ENCODE measurements at places on chromosomes 4 and X. TPM values are rescaled to one million over a fixed set of nuclear protein-coding genes. Genes with fewer than 3 reads are reported as not detected.

The PHOX2B gene
- total RNA-seq, result not detected

The DCAF12L2 gene
- not detected for total RNA-seq

- no peaks in the 10 kb centered on the region for H3K36me3 ChIP-seq
- H3K27ac ChIP-seq, result no peak overlapping the region
- H3K27me3 ChIP-seq, result no peaks in the 10 kb centered on the region
- DNase-seq, result no peak
Measured at GRCh38 chr4:172489861-172490260, 676.7 kb downstream of the GALNTL6 start.

- H3K36me3 ChIP-seq, result no peaks in the 10 kb centered on the region
Measured at GRCh38 chr4:40196724-40197281, at the start of gene RHOH. Gene RHOH (plus strand): TSS chr4:40197031. CDS start chr4:40243387, 46,356 bp downstream.

- H3K36me3 ChIP-seq, result no peaks in the 10 kb centered on the region
- no peaks in the 10 kb centered on the region for H3K4me1 ChIP-seq
- no peak overlapping the region for H3K4me3 ChIP-seq
- H3K27me3 ChIP-seq, result no peaks in the 10 kb centered on the region
- H3K27ac ChIP-seq, result no peak overlapping the region
Measured at GRCh38 chr4:138555584-138555983, 313.4 kb upstream of the SLC7A11 start.

DNA sequence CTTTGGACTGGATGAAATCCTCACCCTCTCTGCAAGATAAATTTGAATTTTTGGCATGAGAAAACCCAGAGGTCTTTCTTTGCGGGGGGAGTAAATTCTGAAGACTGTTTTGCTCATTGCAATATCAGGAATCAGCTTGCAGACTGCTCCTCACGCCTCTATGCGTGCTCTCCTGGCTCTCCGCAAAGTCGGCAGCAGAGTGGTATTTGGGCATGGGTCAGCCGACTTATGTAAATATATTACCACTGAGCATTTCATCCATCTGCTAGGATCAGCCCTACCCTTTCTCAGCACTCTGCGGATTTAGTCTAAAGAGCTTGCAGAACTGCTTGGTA lies 288.0 kb downstream of the ASMT start:
- DNase-seq, result no peak
- no peak overlapping the region for H3K27ac ChIP-seq
- no peaks in the 10 kb centered on the region for H3K27me3 ChIP-seq
- H3K36me3 ChIP-seq, result no peaks in the 10 kb centered on the region
- H3K4me3 ChIP-seq, result no peak overlapping the region

DNA sequence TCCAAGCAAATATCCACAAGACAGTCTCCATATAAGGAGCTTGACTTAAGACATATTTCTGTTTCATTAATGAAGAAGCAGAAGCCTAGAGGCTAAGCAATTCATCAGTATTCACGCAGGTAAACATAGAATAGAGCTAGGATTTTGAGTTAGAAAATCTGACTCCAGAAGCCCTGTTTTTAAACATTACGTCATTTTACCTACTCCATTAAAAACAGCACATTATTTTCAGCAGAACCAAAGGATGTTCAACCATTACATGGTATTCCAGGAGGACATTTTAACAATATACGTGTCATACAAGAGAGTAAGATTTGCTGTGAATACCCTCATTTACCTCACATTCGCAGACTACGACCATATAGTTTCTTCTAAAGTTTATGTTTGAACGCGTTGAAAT lies 403.3 kb upstream of the TRAM1L1 start:
- no peak overlapping the region for H3K4me3 ChIP-seq
- H3K27ac ChIP-seq, result no peak overlapping the region
- H3K4me1 ChIP-seq, result no peaks in the 10 kb centered on the region
- H3K36me3 ChIP-seq, result no peaks in the 10 kb centered on the region

GRCh38 chrX:12363216-12363615 lies 224.9 kb downstream of the FRMPD4 start:
- H3K4me1 ChIP-seq, result no peaks in the 10 kb centered on the region
- no peak overlapping the region for H3K27ac ChIP-seq
- no peak for DNase-seq
- H3K36me3 ChIP-seq, result no peaks in the 10 kb centered on the region
- no peaks in the 10 kb centered on the region for H3K27me3 ChIP-seq

The JADE3 gene
- 6.1 TPM for total RNA-seq

- H3K4me3 ChIP-seq, result no peak overlapping the region
- no peaks in the 10 kb centered on the region for H3K4me1 ChIP-seq
Measured at GRCh38 chrX:55107911-55108310, 19.1 kb downstream of the PAGE2 start.

- no peak overlapping the region for H3K4me3 ChIP-seq
- no peak for DNase-seq
- H3K36me3 ChIP-seq, result no peaks in the 10 kb centered on the region
- H3K4me1 ChIP-seq, result no peaks in the 10 kb centered on the region
- no peaks in the 10 kb centered on the region for H3K27me3 ChIP-seq
- H3K27ac ChIP-seq, result no peak overlapping the region
Measured at GRCh38 chr4:5446595-5447226, 261.6 kb downstream of the EVC2 start.

- no peak for DNase-seq
- H3K27me3 ChIP-seq, result no peaks in the 10 kb centered on the region
- H3K36me3 ChIP-seq, result no peaks in the 10 kb centered on the region
- no peak overlapping the region for H3K4me3 ChIP-seq
- H3K27ac ChIP-seq, result peak overlapping the region; percentile 84
- H3K4me1 ChIP-seq, result peaks cover 3% of the 10 kb centered on the region
Measured at GRCh38 chr4:37908488-37909331, 17.8 kb downstream of the TBC1D1 start.

GRCh38 chr4:39825741-39826231 lies 127.8 kb downstream of the UBE2K start:
- peaks cover 2% of the 10 kb centered on the region for H3K36me3 ChIP-seq
- no peaks in the 10 kb centered on the region for H3K4me1 ChIP-seq
- H3K27me3 ChIP-seq, result no peaks in the 10 kb centered on the region
- H3K27ac ChIP-seq, result no peak overlapping the region
- DNase-seq, result no peak

DNA sequence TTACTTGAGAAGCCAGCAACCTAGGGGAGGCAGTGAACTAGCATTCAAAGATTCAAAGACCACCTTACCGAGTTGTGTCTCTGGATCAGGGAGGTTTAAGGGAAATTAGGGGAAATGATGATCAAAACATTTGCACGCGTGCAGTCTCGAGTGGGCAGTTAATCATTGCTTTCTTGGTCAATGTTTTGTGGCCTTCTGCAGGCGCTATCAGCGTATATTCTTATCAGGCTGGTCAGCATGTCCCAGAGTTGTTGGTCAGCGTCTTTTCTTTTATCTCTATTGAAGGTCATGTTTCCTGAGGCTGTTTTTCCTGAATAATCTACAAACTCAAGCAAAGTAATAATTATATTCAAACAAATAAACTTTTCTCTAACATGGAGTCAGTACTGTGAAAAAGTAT lies 84.0 kb upstream of the ZNF81 start:
- no peaks in the 10 kb centered on the region for H3K27me3 ChIP-seq
- no peak overlapping the region for H3K4me3 ChIP-seq

DNA sequence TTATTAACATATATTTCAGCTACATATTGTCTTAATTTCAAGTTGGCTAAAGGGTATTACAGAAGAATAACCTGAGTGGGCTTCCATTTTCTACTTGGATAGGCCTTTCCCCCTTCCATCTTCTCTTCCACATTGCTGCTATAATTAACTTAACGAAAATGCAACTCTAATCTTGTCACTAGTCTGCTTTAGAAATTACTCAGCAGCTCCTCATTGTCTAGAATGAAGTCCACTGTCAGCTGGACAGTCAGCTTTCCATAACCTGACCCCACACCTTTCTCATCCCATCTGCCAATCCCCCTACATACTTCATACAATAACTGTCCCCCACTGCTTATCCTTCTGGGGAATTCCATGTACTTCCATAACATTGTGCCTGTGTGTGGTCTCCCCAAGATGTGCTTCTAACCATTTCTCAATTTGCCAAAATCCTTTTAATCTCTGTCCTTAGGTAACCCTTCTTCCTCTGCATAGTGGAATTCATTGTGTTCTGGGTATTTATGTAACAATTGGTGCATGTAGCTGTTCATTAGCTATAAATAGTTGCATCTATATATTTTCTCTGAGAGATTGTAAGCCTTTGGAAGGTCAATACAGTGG lies 4.8 kb downstream of the MND1 start:
- H3K27ac ChIP-seq, result no peak overlapping the region
- no peaks in the 10 kb centered on the region for H3K4me1 ChIP-seq
- H3K27me3 ChIP-seq, result no peaks in the 10 kb centered on the region
- no peaks in the 10 kb centered on the region for H3K36me3 ChIP-seq
- H3K4me3 ChIP-seq, result no peak overlapping the region

GRCh38 chr4:12852338-12853307 lies 631.5 kb downstream of the RAB28 start:
- no peak overlapping the region for H3K4me3 ChIP-seq
- no peak overlapping the region for H3K27ac ChIP-seq
- H3K27me3 ChIP-seq, result peaks cover 2% of the 10 kb centered on the region
- no peaks in the 10 kb centered on the region for H3K36me3 ChIP-seq

DNA sequence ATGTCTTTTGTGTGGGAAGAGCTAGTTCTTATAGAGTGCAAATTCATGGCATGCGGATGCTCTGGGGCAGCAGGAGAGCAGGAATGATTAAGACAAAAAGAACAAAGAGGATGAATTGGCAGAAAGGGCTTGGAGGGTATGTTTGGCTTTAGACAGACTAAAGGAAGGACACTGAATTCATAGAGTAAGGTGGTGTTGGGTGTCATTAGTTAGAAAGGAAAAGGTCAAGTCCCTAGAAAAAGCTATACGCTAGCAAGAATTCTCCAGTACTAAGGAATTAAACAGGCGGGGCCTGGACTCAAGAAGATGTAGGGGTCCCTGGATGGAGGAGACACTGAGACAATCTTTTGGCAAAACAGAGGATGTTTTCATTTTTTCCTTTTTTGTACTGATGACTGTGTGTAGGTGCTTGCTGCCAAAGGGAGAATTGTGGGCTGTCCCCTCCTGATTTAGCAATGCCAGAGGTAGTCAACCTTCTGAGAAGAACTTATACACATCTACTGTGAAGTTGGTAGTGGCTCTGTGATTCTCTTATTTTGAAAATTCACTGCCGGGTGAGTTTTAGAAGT lies 391.0 kb downstream of the SPRY1 start:
- no peaks in the 10 kb centered on the region for H3K27me3 ChIP-seq
- no peak overlapping the region for H3K27ac ChIP-seq
- DNase-seq, result no peak
- peaks cover 12% of the 10 kb centered on the region for H3K4me1 ChIP-seq
- no peak overlapping the region for H3K4me3 ChIP-seq

GRCh38 chr4:185115827-185116232 lies 27.2 kb upstream of the SLC25A4 start:
- H3K4me3 ChIP-seq, result no peak overlapping the region
- H3K27ac ChIP-seq, result no peak overlapping the region
- DNase-seq, result peak; percentile 55

GRCh38 chr4:168716406-168717129 lies 219.7 kb downstream of the PALLD start:
- H3K4me1 ChIP-seq, result peaks cover 8% of the 10 kb centered on the region
- H3K4me3 ChIP-seq, result no peak overlapping the region
- H3K27me3 ChIP-seq, result no peaks in the 10 kb centered on the region

The RAB40AL gene
- total RNA-seq, result 1.1 TPM

The GABRG1 gene
- not detected for total RNA-seq

The GRID2 gene
- 0.13 TPM for total RNA-seq

GRCh38 chr4:2797545-2798305 lies 4.8 kb downstream of the SH3BP2 start:
- no peak for DNase-seq
- H3K4me1 ChIP-seq, result no peaks in the 10 kb centered on the region
- no peak overlapping the region for H3K27ac ChIP-seq
- H3K4me3 ChIP-seq, result no peak overlapping the region
- no peaks in the 10 kb centered on the region for H3K36me3 ChIP-seq

DNA sequence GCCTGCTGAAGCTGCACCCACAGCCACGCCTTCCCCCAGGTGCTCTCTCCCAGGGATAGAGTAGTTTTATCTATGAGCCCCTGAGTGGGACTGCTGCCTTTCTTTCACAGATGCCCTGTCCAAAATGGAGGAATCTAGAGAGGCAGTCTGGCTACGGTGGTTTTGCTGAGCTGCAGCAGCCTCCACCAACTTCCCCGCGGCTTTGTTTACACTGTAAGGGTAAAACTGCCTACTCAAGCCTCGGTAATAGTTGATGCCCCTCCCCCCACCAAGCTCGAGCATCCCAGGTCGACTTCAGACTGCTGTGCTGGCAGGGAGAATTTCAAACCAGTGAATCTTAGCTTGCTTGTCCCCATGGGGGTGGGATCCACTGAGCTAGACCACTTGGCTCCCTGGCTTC lies 84.5 kb downstream of the PRKG2 start:
- no peak overlapping the region for H3K4me3 ChIP-seq
- no peaks in the 10 kb centered on the region for H3K4me1 ChIP-seq
- no peak overlapping the region for H3K27ac ChIP-seq

The LGI2 gene
- total RNA-seq, result 13.7 TPM

The GUCY1B1 gene
- 26.4 TPM for total RNA-seq
